Body of pancreas (tissue), 4 donors: ENCODE measurements at places on chromosomes 3 and 15. TPM values are rescaled to one million over a fixed set of nuclear protein-coding genes. Genes with fewer than 3 reads are reported as not detected.

- no peak for DNase-seq
- H3K27ac ChIP-seq, result no peak overlapping the region
- no peak overlapping the region for H3K4me3 ChIP-seq
- peaks cover 50% of the 10 kb centered on the region for H3K4me1 ChIP-seq
- no peaks in the 10 kb centered on the region for H3K36me3 ChIP-seq
- H3K27me3 ChIP-seq, result no peaks in the 10 kb centered on the region
Observed at GRCh38 chr15:63973212-63974009, 72.9 kb downstream of the DAPK2 start.

- no peak overlapping the region for H3K27ac ChIP-seq
- DNase-seq, result no peak
- H3K4me3 ChIP-seq, result no peak overlapping the region
Observed at GRCh38 chr15:98981851-98982722, 25.5 kb downstream of the PGPEP1L start.

GRCh38 chr3:62589078-62589477, 215.7 kb upstream of the FEZF2 start:
- no peaks in the 10 kb centered on the region for H3K4me1 ChIP-seq
- H3K27ac ChIP-seq, result no peak overlapping the region
- no peaks in the 10 kb centered on the region for H3K27me3 ChIP-seq
- no peaks in the 10 kb centered on the region for H3K36me3 ChIP-seq
- H3K4me3 ChIP-seq, result no peak overlapping the region

DNA sequence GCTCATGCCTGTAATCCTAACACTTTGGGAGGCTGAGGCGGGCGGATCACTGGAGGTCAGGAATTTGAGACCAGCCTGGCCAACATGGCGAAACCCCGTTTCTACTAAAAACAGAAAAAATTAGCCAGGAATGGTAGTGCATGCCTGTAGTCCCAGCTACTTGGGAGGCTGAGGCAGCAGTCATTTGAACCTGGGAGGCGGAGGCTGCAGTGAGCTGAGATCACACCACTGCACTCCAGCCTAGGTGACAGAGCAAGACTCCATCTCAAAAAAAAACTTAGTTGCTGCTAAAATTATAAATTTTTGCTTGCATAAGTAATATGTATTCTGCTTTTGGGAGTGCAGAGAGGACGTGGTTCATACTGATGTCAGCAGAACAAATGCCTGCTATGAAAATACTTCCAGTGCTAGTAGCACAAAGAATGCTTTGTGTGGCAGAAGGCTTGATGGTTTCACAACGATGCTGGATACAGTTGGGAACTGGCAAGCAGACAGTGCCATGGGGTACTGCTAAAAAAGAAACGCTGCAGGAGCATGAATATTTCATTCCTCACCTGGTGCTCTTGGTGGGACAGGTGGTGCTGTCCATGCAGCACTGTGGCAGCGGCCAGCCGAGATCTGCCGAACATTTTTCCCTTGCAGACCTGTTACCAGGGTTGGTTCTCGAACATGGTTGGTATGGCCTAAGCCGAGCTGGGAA, 31.1 kb downstream of the FBXL22 start:
- H3K36me3 ChIP-seq, result peaks cover 32% of the 10 kb centered on the region
- H3K27me3 ChIP-seq, result no peaks in the 10 kb centered on the region
- no peaks in the 10 kb centered on the region for H3K4me1 ChIP-seq
- H3K4me3 ChIP-seq, result no peak overlapping the region
- H3K27ac ChIP-seq, result no peak overlapping the region

- DNase-seq, result no peak
- H3K4me3 ChIP-seq, result no peak overlapping the region
- H3K27ac ChIP-seq, result no peak overlapping the region
- no peaks in the 10 kb centered on the region for H3K4me1 ChIP-seq
Observed at GRCh38 chr3:8848696-8849131, 79.3 kb upstream of the OXTR start.

- H3K36me3 ChIP-seq, result no peaks in the 10 kb centered on the region
- H3K4me3 ChIP-seq, result no peak overlapping the region
Observed at GRCh38 chr15:26804063-26804804, 31.4 kb upstream of the GABRB3 start.

DNA sequence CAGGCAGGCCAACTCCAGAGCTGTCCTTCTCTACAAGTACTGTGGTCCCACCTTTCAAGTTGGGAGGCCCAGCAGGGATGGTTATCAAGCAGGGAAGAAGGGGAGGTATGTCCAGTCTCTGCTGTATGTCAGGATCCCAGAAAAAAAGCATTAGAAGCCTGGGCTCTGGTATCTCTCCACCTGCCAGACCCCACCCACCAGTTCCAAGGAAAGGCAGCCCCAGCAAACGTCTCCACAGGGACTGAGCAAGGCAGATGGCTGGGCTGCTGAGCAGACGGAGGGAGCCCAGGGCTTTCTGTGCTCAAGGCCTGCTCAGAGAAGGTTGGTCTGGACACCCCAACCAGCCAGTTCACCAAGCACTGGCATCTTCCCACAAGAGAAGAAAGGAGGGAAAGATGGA, 287.8 kb downstream of the XXYLT1 start:
- no peak overlapping the region for H3K27ac ChIP-seq
- H3K36me3 ChIP-seq, result no peaks in the 10 kb centered on the region
- H3K4me3 ChIP-seq, result no peak overlapping the region

DNA sequence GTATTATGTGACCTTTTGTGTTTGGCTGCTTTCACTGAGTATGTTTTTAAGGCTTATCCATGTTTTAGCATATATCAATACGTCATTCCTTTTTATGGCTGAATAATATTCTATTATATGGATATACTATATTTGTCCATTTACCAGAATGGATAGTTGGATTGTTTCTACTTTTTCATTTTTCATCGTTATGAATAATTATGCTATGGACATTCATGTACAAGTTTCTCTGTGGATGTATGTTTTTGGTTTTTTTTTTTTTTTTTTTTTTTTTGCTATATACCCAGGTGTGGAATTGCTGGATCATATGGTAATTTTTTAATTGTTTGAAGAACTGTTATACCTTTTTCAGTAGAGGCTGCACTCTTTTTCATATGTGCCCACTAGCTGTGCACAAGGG, 23.5 kb downstream of the DOCK3 start:
- no peaks in the 10 kb centered on the region for H3K36me3 ChIP-seq
- H3K27ac ChIP-seq, result no peak overlapping the region
- no peaks in the 10 kb centered on the region for H3K27me3 ChIP-seq
- H3K4me3 ChIP-seq, result no peak overlapping the region

GRCh38 chr3:179949869-179950268, 86.9 kb downstream of the PEX5L start:
- H3K27ac ChIP-seq, result no peak overlapping the region
- H3K4me1 ChIP-seq, result no peaks in the 10 kb centered on the region
- DNase-seq, result no peak
- H3K4me3 ChIP-seq, result no peak overlapping the region
- H3K27me3 ChIP-seq, result no peaks in the 10 kb centered on the region

The PFKFB4 gene
- 11.4 TPM for total RNA-seq

The CLSTN2 gene
- total RNA-seq, result 14.5 TPM

The ST8SIA2 gene
- not detected for total RNA-seq

The TOPBP1 gene
- total RNA-seq, result 34.3 TPM
